ENCODE measurements at places on chromosomes 1 and 21. TPM values are rescaled to one million over a fixed set of nuclear protein-coding genes. Genes with fewer than 3 reads are reported as not detected.

GRCh38 chr1:154752273-154753030 lies 117.6 kb downstream of the KCNN3 start:
- no peak for DNase-seq
- H3K4me1 ChIP-seq: no peaks in the 10 kb centered on the region
- H3K27me3 ChIP-seq: peaks cover 72% of the 10 kb centered on the region
- H3K27ac ChIP-seq: no peak overlapping the region

- no peak overlapping the region for H3K27ac ChIP-seq
- no peaks in the 10 kb centered on the region for H3K4me1 ChIP-seq
- DNase-seq: no peak
Observed at GRCh38 chr1:57788313-57788712, 364.5 kb upstream of the DAB1 start.

The ADGRL2 gene
- 17.0 TPM for polyA plus RNA-seq

DNA sequence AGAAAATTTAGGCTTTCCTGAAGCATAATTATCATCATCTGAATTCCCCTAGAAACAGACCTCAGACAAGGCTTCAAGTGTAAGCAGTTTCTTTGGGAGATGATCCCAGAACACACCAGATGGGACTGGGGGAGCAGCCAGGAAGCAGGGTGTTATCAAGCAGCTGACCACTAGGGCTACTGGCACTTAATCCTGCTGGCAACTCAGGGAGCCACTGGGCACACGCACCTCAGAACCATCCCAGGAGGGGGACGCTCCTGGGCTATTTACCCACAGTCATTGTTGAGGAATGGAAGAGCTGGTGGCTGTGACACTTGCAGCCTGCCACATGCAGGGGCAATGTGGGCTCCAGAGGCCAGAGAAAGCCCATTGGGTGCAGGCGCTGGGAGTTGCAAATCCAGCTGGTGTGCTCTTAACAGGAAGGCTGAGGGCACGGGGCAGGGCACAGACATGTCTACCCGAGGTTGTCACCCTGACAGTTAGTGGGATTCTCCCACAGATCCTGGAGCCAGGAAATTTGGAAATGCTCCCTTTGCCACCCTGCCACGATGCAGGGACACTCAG lies 15.1 kb upstream of the IL22RA1 start:
- H3K36me3 ChIP-seq: no peaks in the 10 kb centered on the region
- no peak for DNase-seq
- H3K4me1 ChIP-seq: no peaks in the 10 kb centered on the region

The S100A10 gene
- polyA plus RNA-seq: 223 TPM

The PLEKHN1 gene
- 2.3 TPM for polyA plus RNA-seq

DNA sequence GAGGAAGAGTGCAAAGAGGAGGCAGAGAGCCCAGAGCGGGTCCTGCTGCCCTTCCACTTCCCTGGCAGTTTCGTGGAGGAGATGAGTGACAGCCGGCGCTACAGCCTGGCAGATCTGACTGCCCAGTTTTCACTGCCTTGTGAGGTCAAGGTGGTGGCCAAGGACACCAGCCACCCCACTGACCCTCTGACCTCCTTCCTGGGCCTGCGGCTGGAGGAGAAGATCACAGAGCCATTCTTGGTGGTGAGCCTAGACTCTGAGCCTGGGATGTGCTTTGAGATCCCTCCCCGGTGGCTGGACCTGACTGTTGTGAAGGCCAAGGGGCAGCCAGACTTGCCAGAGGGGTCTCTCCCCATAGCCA lies 10.2 kb downstream of the THEMIS2 start:
- DNase-seq: no peak
- H3K27me3 ChIP-seq: no peaks in the 10 kb centered on the region
- peaks cover 11% of the 10 kb centered on the region for H3K36me3 ChIP-seq
- no peaks in the 10 kb centered on the region for H3K4me1 ChIP-seq
- H3K27ac ChIP-seq: no peak overlapping the region
- H3K4me3 ChIP-seq: no peak overlapping the region

GRCh38 chr1:85612704-85613361 lies 32.3 kb downstream of the CCN1 start:
- peak overlapping the region; percentile 89 for H3K27ac ChIP-seq
- H3K4me3 ChIP-seq: no peak overlapping the region
- no peaks in the 10 kb centered on the region for H3K27me3 ChIP-seq
- H3K36me3 ChIP-seq: no peaks in the 10 kb centered on the region

DNA sequence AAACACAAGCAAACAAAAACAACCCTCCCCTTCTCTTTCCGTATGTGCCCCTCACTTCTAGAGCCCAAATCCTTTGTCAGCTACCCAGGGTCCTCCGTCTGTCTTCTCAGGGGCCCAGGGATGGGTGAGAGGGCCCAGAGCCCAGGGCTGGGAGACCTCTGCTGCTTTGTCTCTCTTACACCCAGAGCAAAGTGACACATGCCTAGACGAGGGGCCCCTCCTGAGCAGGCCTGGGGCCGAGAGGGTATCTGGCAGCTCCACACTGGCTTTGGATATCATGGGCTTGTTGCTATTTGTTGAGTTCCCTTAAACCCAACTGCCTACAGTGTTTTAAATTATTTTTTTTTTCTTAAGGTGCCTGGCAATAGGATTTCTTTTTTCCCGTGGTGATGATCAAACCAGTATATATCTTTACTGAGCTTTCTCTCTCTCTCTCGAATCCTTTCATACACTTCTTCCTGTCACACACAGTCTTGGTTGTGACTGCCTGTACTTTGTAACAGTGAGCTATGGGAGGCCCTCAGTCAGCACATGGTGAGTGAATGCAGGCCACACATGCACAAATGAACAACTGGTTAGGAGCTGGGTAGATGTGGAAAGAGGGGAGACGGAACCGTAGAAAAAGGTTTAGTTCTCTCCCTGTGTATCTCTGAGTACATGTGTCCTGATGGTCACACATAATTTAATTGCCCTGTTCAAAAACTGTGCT lies 14.5 kb downstream of the RASSF5 start:
- H3K27me3 ChIP-seq: peaks cover 2% of the 10 kb centered on the region
- H3K36me3 ChIP-seq: no peaks in the 10 kb centered on the region
- no peak overlapping the region for H3K27ac ChIP-seq
- DNase-seq: no peak

- DNase-seq: no peak
- H3K27ac ChIP-seq: no peak overlapping the region
- H3K36me3 ChIP-seq: no peaks in the 10 kb centered on the region
- no peak overlapping the region for H3K4me3 ChIP-seq
- H3K4me1 ChIP-seq: no peaks in the 10 kb centered on the region
Observed at GRCh38 chr1:205693421-205693991, 13.2 kb upstream of the SLC45A3 start.

DNA sequence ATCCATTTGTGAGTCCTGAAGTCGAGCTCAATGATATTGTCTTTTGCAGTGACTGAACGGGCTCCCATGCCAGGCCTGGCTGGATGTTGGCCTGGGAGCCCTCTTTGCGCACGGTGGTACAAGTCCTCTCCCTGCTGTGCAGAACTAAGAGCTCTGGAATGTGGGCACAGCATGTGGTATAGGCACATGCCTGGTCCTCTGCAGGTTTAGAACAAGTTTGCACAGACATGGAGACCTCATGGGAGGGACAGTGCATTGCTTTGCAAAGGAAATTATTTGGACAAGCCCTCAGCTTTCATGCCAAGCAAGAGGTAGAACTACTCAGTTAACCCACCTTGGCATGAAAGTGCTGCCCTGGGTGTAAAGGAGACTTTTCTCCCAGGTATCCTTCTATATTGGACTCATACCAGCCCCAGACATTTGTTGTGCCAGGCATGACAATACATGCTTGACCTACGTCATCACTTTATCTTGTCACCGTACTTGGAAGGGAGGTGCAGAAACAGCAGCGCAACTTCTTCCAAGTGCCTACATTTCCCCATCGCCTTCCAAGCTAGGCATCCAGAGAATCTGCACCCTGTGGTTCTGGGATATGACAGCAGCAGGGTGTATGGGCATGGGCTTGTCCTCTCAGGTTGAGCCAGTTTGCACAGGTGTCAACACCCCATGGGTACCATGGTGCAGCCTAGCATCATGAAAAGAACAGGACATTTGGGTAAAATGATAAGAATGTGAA lies 37.6 kb upstream of the MRPS6 start:
- H3K27me3 ChIP-seq: 0 out of 2 replicates have a peak, but pooled peaks cover 2% of the 10 kb centered on the region
- no peak overlapping the region for H3K4me3 ChIP-seq
- no peaks in the 10 kb centered on the region for H3K36me3 ChIP-seq

GRCh38 chr1:43565600-43566360 lies 35.1 kb downstream of the PTPRF start:
- peaks cover 18% of the 10 kb centered on the region for H3K4me1 ChIP-seq
- no peaks in the 10 kb centered on the region for H3K27me3 ChIP-seq
- peak overlapping the region; percentile 44 for H3K4me3 ChIP-seq
- H3K27ac ChIP-seq: no peak overlapping the region
- peak; percentile 39 for DNase-seq

DNA sequence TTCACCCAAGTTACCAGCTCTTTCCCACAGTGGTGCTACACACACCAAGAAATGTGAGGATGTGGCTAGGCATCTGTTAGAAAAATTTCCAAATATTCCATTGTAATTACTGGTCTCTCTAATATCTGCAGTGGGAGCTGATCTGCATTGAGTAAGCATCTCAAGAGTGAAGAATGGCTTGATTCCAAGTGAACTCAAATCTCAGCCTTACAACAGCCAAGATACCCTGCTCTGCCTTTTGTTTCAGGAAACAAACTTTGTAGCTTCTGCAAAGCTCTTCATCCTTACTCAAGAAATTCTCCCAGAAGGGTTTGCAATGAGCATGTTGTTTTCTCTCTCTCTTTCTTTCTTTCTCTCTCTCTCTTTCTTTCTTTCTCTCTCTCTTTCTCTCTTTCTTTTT lies 181.1 kb downstream of the FCRL5 start:
- no peaks in the 10 kb centered on the region for H3K4me1 ChIP-seq
- H3K27ac ChIP-seq: no peak overlapping the region
- H3K4me3 ChIP-seq: no peak overlapping the region
- no peak for DNase-seq
- no peaks in the 10 kb centered on the region for H3K36me3 ChIP-seq

DNA sequence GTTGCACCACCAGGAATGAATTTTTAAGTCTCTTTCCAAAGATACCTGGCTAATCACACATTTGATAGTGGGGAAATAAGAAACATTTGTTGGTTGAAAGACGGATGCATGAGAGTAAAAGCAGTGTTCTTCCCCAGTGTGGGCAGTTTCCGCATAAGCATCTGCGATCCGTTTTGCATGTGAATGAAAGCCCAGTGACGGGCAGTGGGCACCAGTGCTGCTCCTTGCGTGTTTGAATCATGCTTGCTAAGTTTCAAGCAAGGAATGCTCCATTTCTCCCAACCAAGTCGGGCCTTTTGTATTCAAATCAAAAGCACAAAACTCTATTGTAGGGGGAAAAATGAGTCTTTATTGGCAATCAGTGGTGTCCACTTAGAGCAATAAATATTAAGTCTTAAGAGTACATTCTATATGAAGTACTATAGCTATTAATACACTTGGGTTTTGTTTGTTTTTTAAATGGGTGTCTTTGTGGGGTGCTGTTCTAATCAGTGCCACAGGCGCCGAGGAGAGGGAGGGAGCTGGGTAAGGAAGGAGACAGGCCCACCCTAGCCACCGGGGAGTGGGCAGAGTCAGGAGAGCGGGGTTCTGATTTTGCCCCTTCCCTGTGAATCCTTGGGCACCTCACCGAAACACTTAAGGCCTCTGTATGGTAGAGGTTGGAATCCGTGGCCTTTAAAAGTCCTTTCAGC lies 750 bp upstream of the PTGFRN start:
- H3K27me3 ChIP-seq: peaks cover 53% of the 10 kb centered on the region
- H3K4me1 ChIP-seq: no peaks in the 10 kb centered on the region
- H3K27ac ChIP-seq: no peak overlapping the region
- DNase-seq: no peak
- H3K4me3 ChIP-seq: no peak overlapping the region

DNA sequence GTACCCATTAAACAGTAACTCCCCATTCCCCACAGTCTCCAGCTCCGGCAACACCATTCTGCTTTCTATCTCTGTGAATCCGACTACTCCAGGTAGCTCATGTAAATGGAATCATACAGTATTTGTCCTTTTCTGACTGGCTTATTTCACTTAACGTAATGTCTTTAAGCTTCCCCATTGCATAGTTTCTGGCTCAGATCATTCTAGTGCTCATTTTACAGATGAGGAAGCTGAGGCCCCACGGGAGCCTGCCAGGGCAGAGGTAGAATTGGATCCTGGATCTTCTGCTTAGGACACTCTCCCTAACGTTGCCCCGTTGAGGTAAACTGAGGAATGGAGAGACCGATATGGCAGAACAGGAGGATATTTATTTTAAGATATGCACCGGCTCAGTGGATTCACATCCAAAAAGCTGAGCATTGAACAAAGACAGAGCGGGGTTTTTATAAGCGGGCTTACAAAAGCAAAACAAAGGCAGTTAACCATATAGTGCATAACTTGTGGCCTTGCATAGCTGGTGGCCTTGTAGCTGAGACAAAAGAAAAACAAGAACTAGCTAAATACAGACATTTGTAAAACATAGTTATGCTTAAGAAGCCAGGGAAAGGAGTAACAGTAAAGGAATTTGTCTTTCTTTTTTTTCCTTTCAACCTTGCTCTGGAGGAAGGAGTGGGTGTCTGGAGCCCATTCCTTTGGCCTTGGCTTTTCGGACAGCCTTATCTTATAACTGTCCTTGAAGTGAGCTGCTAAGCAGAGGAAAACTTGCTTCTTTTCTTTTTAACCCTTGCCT lies 15.3 kb upstream of the KLHDC8A start:
- H3K36me3 ChIP-seq: no peaks in the 10 kb centered on the region
- no peak overlapping the region for H3K4me3 ChIP-seq
- peaks cover 21% of the 10 kb centered on the region for H3K4me1 ChIP-seq
- peaks cover 4% of the 10 kb centered on the region for H3K27me3 ChIP-seq

- no peaks in the 10 kb centered on the region for H3K27me3 ChIP-seq
- no peak overlapping the region for H3K27ac ChIP-seq
- DNase-seq: no peak
- no peak overlapping the region for H3K4me3 ChIP-seq
Observed at GRCh38 chr21:25555492-25555891, 51.8 kb downstream of the MRPL39 start.

- peak; percentile 27 for DNase-seq
- no peaks in the 10 kb centered on the region for H3K27me3 ChIP-seq
- no peaks in the 10 kb centered on the region for H3K36me3 ChIP-seq
- peaks cover 11% of the 10 kb centered on the region for H3K4me1 ChIP-seq
- H3K4me3 ChIP-seq: no peak overlapping the region
Observed at GRCh38 chr1:89757532-89757931, 63.3 kb upstream of the LRRC8D start.

- H3K36me3 ChIP-seq: no peaks in the 10 kb centered on the region
- H3K4me3 ChIP-seq: no peak overlapping the region
- no peaks in the 10 kb centered on the region for H3K4me1 ChIP-seq
- no peaks in the 10 kb centered on the region for H3K27me3 ChIP-seq
Observed at GRCh38 chr1:69185378-69185777, 382.3 kb upstream of the LRRC7 start.

The FAM163A gene
- polyA plus RNA-seq: not detected

DNA sequence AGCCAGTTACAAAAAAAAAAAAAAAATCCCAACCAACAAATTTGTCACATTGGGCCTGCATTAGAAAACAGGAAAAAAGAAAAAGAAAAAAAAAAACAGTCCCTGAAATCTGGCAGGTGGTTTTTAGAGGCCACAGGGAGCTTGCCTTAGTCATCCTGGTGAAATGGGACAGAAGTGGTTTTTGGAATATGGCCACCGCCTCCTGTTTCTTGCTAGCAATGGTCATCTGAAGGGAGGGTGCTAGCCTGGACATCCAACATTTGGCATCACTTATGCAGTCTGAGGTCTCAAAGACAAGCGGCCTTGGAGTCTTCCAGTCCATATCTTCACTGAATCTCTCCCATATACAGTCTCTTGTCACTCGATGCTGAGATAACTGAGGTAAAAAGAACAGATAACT lies 20.1 kb upstream of the NKAIN1 start:
- no peaks in the 10 kb centered on the region for H3K27me3 ChIP-seq
- no peaks in the 10 kb centered on the region for H3K4me1 ChIP-seq
- peaks cover 24% of the 10 kb centered on the region for H3K36me3 ChIP-seq
- no peak overlapping the region for H3K4me3 ChIP-seq

The GSTM4 gene
- polyA plus RNA-seq: 42.2 TPM

- no peaks in the 10 kb centered on the region for H3K27me3 ChIP-seq
- no peak overlapping the region for H3K4me3 ChIP-seq
- H3K27ac ChIP-seq: no peak overlapping the region
- DNase-seq: no peak
Observed at GRCh38 chr1:221555689-221556433, 186.0 kb downstream of the DUSP10 start.
